NCI-H1105 (cell line): ENCODE measurements at places on chromosomes 5 and 9.

- no peak for DNase-seq
Measured at GRCh38 chr9:87871425-87872078, 11.1 kb upstream of the SPATA31E1 start.

DNA sequence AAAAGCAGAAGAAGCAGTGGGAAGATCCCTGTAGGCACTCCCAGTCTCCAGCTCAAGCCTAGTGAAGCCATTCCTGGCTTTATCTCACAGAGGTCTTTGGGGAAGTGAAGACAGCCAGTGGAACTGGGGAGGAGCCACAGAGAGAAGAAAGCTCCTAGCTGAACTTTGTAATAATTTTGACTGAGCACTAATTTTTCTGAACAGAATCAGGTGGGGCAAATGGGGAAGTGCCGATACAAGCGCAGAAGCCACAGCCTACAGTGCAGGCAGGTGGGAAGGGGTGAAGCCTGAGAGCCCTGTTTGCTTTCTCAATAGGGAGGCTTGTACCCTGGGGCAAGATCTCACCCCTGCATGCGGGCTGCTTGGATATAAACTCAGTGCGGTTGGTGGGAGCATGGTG is 48.4 kb upstream of the SNAPC3 start:
- no peak for DNase-seq

DNA sequence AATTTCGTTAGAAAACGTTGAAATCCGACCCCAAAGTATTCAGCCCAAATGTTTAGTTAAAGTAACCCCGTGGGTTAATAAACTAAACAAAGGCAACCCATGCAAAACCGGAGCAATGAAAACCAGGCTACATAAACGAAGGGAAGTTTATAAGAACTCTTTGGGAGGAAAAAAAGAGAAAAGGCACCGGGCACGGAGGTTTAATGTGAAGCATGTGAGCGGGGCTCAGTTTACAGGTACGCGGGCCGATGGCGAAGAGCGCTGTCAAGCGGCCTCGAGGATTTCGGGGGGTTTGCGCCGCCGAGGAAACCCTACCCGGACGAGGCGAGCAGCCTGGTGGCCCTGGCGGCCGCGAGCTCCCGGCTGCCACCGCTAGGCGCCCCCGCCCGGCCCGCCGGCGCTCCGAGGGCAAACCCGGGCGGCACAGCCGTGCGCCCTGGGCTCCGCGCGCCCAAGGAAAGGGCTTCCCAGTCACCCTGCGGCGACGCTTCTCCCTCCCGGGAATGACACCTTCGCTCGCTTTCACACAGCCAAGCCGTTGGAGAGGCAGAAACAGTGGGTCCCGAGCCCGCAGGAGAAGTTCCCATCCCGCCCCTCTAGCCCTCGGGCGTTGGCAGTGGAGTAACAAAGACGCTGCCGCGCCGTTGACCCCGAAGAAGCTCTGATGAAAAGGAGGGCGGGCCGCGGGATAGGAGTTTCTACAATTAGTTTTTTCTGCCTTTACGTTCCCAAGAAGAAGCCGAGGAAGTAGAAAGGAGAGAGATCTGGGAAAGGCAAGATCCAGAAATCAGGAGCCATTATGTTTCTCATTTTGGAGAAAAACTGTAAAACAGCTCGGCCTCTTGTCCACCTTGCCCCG is 126.0 kb downstream of the TMEM174 start:
- DNase-seq: no peak

- no peak for DNase-seq
Measured at GRCh38 chr9:132712753-132713152, 42.5 kb downstream of the GTF3C4 start.

- no peak for DNase-seq
Measured at GRCh38 chr9:121876255-121876654, 216.9 kb downstream of the TTLL11 start.

DNA sequence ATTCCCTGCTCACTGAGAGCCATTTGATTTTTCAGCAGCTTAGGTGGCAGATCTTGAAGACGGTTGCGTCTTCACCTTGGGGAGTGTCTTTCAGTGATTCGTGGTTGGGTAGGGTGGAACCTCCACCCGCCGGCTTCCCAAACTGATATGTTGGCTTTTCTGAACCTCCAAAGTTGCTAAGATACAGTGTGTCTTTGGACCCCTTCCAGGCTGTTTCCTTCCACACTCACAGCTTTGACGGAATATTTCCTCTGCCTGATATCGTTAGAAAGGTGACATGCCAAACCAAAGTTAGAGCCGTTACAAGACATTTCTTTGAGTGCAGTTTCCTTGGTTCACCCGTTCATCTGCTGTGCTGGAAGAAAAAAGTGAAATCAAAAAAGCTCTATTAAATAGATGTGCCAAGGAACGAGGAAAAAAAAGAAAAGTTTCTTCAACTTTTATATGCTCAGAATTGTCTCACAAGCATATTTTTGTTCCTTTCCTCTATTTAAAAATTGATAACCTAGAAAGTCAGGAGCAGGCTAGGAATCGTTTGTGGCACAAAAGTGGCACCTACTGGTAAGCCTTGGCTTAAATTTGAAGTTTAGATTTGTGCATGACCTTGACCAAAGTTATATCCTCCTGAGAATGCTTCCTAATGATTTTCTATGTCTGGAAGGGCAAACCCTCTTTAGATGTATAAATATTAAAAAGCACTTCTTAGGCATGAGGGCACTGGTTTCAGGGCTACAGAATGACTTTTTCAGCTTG is 270.7 kb upstream of the WWC1 start:
- no peak for DNase-seq

DNA sequence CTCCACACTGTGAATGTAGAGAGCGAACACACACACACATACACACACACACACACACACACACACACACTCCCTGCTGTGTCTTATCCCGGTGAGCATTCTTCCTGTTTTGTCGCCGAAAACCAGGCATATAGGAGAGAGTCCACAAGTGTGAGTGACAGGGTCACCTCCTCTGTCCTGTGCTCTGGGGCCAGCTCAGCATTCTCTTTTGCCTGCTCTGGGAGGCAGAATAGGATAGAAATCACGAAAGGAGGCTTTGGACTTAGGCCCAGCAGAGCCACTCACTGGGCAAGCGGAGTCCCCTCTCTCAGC is 3.0 kb downstream of the LAMC3 start:
- no peak for DNase-seq

GRCh38 chr5:123436201-123436600 is 13.0 kb upstream of the CEP120 start:
- DNase-seq: no peak

- no peak for DNase-seq
Measured at GRCh38 chr5:60585618-60586017, 114.3 kb downstream of the DEPDC1B start.

DNA sequence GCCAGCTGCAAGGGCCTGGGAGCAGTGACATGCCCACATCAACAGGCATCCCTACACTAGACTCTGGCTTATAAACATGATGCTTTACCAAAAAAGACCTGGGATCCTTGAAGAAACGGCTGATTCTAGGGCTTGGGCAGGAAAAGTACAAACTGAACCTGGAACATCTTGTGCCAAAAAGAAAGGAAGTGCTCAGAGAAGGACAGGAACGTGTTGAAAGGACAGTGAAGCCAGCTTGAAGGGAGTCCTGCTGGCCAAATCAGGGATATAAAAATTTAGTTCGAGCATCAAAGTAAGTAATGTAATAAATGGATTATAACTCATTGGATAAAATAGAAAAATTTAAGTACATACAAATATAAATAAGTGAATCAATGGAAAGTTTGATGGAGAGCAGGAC is 58.1 kb downstream of the ALDH7A1 start:
- DNase-seq: no peak

DNA sequence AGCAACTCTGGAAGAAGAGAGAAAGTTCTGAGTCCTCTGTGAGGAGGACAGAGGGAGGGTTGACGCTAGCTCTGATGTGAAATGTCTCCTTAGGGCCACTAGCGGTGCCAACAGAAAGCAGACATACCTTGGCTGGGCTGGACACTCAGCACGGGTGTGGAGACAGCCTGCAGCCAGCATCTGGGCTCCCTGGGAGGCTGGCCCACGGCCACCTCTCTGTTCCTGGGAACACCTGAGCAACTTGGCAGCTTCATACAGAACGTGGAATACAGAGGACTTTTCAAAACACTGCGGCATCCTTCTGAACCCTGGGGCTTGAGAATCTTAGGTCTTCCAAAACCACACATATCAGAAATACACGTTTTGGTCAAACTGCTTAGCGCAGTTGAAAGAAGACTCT is 269.1 kb downstream of the FSTL4 start:
- no peak for DNase-seq

DNA sequence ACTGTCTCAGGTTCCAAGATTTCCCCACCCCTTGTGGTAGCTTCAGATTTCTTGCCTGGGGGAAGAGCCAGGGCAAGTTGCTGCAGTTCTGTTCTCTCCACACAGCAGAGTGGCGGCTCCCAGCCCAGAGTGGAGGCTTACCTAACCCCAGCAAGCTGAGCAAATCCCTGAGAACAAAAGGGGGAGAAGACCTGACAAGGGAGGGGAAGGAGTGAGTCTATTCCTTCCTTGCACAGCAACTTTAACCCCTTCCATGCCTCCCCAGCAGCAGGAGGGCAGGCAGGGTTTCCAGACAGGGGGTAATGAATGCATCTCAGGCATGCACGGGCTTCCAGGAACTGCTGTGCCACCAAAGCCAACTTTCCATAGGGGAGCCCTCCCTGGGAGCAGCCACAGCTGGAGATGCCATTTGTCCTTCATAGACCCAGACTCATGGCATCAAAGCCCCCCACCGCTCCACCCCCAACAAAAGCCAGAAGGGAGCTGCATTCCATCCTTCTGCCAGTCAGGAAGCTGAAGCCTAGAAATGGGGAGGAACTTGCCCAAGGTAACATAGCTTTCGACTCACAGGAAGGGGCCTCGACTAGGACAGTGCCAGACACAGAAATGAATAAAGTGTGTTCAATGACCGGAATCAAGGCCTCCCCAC is 28.8 kb upstream of the FAT2 start:
- no peak for DNase-seq

DNA sequence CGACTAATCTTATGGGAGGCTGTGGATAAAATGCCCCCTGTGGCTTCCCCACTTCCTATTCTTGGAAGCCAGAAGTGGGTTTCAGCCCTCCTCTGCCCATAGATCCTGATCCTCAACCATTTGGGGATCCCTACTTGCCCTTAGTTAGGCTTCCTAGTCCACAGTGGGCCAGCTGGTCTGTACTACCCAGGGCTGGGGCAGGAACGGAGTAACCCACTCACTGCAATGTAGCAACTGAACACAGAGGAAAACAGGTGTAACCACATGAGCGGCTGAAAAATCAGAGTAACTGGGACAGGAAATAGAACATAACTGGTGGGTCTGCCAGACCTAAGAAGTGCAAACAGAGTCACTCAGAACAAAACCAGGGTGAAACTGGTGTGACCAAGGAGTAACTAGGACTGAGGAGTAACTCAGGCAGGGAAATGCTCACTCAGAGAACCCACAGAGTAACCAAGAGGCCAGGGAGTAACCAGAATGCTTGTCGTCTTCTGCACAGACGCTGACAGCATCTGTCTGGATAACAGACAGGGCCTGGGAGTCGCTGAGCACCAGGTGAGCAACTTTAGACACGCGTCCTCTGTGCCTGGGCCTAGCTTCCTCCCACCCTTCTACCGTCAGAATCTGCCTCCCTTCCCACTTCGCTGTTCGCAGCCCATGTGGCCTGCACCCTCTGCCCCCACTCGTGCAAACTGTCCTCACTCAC is 1.0 kb downstream of the AQP3 start:
- DNase-seq: no peak

- DNase-seq: peak; percentile 67
Measured at GRCh38 chr9:131633491-131634031, 88.2 kb downstream of the PRRT1B start.

GRCh38 chr5:10595672-10596309 is 31.9 kb downstream of the ANKRD33B start:
- no peak for DNase-seq

GRCh38 chr5:58466939-58467338 is 7.1 kb upstream of the PLK2 start:
- DNase-seq: no peak

DNA sequence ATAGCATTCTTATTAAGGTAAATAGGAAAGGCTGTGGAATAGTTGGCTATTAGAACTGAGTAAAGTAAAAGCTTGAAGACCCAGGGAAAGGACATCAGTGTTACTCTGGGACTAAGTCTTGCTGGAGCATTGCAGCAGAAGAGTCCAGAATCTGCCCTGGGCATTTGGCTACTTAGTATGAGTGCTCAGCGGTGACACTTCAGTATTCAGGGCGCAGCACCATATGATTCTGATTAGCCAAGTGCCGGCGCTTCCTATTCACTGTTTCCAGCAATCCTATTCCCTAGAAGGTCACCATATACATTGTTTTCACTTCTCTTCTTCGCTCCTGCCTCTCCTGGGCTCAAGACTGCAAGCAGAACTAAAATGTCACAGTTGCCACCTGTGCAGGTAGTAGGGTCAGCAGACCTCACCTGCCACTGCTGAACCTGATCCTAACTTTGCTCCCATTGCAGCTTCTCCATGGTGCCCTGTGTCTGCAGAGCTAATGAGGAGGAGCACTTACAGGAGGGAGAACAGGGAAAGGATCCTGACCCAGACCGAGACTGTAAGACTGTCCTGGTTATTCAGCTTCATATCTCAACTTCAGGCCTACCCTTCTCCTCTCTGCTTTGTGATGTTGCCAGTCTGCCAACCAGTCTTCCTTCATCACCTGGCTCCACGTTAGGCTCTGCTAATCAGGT is 313.6 kb upstream of the PIK3R1 start:
- no peak for DNase-seq

- DNase-seq: no peak
Measured at GRCh38 chr9:3758816-3759576, 233.2 kb upstream of the RFX3 start.

DNA sequence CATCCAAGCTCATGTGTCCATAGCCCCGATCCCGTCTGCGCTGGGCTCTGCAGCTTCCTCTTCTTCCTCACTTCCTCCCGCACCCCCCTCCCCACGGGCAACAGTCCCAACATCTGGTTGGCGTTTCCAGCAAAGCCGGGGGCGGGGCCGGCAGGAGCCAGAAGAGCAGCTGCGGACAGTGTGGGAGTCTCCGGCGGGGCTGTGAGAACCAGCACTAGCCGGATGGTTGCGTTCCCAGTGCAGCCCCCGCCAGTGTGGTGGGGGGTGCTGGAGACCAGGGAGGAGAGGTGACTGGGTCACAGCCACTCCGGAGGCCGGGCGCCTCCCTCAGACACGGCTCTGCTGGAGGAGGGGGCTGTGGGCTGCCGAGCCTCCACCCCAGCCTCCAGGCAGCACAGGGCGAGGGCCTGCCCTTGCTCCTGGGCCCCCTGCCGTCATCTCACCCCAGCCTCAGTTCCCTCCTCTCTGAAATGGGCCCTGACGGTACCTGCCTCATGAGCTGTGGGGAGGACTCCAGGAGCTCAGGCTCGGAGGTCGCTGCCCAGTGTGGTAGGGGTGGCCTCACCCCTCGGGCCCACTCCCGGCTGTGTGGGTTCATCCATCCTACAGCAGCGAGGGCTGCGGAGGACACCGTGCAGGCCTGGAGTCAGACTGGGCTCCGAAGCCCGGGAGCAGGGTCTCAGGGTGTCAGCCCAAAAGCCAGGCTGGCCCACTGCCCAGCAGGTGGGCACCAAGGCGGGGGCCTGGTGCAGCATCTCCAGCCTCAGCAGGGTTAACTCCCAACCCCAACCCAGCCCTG is 41.5 kb upstream of the NOTCH1 start:
- DNase-seq: no peak

GRCh38 chr5:6407558-6408259 is 29.4 kb upstream of the MED10 start:
- no peak for DNase-seq

GRCh38 chr5:119284031-119284430 is 71.8 kb upstream of the TNFAIP8 start:
- DNase-seq: no peak
